NCI-H526 treated with DMSO at 0.1 percent for 48 hours (cell line): ENCODE measurements at places on chromosomes 12 and 14.
A peak's percentile ranks its signal among the peaks of the same experiment; 100 is the strongest.

DNA sequence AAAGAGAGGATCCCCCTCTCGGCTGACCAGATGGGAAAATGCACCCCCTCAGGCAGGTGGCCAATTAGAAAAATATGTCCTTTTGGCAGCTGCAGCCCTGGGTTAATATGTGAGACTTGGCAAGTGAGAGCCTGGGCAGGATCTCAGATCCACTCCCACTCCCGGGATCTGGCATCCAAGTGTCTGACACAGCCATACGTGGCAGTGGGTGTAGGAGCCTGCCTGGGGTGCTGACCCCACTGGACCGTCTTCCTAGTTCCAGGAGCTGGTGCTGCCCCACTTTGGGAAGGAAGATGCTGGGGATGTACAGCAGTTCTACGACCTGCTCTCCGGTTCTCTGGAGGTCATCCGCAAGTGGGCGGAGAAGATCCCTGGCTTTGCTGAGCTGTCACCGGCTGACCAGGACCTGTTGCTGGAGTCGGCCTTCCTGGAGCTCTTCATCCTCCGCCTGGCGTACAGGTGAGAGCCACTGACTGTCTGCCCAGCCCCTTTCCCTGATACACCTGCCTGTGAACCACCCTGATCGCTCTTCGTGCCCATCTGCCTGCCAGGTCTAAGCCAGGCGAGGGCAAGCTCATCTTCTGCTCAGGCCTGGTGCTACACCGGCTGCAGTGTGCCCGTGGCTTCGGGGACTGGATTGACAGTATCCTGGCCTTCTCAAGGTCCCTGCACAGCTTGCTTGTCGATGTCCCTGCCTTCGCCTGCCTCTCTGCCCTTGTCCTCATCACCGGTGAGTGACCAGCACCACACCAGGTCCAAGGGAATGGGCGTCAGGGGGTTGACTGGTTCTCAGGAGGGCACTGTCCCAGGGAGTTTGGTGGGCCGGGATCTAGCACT lies 5.8 kb downstream of the NR4A1 start:
- DNase-seq, result no peak

DNA sequence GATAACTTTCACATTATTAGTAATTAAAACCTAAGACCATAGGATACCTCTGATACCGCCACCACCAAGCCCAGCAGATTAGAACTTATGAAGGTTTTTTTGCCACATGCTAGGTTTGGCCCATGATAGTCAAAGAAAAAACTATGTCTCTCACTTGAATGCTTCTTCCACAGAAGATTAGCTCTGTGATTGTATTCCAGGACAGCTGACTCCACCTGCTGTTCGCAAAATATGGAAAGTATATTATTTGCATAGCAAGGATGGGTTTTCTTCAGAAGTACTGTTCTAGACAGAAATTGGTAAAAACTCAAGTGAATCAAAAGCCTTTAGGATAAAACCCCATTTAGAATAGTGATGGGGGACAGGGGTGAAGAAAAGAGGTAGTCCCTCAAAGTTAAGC lies 42.2 kb downstream of the PPFIBP1 start:
- DNase-seq, result peak; percentile 39

DNA sequence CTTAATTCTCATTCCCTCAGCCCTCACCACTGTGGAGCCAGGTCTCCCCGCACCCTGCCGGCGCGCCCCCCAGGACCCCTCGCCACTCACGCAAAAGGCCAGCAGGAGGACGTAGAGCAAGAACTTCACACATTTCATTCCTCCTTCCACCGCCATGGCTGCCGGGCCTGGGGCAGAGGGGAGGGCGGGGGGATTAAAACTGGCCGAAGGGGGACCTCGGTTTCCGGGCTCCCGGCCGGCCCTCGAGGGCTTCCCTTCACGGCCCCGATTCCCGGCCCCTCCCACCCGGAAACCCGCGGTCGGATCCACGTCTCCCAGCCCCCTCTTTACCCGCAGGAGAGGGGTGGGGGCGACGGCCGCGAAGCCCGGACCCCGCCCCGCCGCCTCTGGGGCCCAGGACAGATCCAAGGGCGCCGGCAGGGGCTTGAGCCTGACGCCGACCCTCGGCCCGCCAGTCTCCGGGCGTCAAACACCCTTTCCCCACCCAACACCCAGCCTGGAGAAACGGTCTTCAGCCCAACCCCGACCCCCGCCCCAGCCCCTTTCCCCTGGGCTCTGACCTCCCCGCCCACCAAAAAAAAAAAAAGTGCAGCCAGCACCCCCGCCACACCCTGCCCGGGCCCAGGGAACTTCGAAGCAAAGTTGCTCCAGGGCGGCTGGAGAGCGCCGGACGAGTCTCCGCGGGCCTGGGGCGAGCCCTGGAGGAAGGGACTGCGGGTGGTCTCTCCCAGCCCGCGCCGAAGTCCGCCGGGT lies 447 bp downstream of the CD63 start:
- no peak for DNase-seq

GRCh38 chr14:37194698-37195097 lies 3.0 kb upstream of the MIPOL1 start:
- no peak for DNase-seq

GRCh38 chr14:102249041-102249440 lies 55.9 kb downstream of the MOK start:
- DNase-seq, result no peak

GRCh38 chr14:61470261-61470960 lies 149.0 kb downstream of the PRKCH start:
- peak; percentile 45 for DNase-seq

DNA sequence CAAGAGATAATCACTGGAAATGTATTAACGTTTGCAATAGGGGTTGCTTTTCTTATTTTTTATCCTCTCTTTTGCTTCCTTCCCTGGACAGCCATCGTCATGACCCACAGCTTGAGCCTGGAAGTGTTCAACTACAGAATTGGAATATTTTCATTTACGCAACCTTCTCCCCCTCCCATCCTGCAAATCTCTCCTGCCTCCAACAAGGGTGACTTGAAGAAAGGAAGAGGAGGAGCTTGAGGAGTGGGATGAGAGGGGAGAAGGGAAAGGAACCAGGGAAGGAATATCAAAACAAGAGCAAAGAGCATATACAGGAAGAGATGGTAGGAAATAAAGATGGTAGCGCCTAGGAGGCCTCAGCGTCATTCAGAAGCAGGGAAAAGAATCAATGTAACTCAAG lies 1.6 kb upstream of the MANSC4 start:
- no peak for DNase-seq

- DNase-seq, result no peak
These were observed 72.7 kb downstream of the PTPRR start for GRCh38 chr12:70847871-70848270.

- DNase-seq, result peak; percentile 74
These were observed 62.2 kb downstream of the RFX4 start for GRCh38 chr12:106645074-106645421.

DNA sequence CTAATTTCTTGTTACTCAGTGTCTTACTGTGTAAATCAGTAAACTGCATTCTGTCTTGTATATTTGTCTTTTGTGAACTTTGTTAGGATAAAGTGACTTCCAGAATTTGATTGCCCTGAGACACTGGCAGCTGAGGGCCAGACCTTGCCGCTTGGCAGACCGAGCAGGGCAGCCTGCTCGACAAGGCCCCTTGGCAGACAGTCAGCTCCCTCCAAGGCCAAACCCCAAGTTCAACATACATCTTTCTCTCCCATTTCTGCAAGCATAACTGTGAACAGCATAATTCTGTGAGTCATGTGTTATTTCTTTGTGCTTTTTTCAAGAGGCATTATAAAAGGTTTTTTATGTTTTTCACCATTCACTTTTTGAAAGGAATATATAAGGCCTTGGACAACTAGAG lies 39.2 kb upstream of the BMAL2 start:
- no peak for DNase-seq

GRCh38 chr12:64740646-64741045 lies 18.6 kb downstream of the GNS start:
- DNase-seq, result no peak

GRCh38 chr12:10607885-10608458 lies 5.4 kb downstream of the MAGOHB start:
- DNase-seq, result no peak

DNA sequence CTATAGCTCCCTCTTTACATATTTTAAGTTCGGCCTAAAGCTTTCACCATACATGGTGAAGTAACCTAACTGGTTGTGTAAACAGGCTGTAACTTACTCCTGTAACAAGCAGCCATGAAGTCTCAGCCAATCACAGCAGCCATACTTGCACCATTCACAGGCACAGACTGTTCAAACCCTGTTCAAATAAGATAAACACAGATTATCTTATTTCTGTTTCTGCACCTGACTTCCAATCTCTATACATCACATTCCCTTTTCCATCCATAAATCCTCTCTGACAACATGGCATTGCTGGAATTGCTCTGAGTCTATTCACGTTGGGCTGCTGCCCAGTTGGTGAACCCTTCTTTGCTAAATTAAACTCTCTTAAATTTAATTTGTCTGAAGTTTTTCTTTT lies 34.5 kb upstream of the ARID2 start:
- DNase-seq, result no peak

DNA sequence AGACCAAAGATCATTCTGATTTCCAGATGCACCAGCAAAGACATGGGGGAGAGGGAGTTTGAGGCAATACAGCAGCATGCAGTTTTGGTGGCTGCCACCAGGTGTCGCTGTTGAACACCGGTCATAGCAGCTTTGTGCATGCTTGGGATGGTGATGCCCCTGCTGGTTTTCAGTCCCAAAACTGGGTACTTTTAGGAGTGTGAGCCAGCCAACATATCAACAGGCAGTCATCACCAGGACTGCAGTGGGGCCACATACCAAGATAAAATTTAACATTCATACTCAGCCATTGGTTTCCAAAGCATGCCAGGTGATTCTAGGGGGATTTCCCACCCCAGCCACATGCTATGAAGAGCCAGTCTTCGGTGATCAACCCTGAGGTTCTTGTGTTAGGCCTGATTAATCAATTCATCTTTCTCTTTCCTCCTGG lies 64.2 kb downstream of the PHETA1 start:
- no peak for DNase-seq
